Hematopoietic multipotent progenitor cell treated with erythropoietin and hydrocortisone succinate and interleukin-3 and kit ligand, for 15 days (in vitro differentiated cells): ENCODE measurements at places on chromosomes 6 and 20.

GRCh38 chr6:38262609-38263008 is 377.1 kb downstream of the BTBD9 start:
- DNase-seq: no peak

GRCh38 chr6:162728197-162728596 is 423 bp downstream of the PACRG start:
- no peak for DNase-seq

DNA sequence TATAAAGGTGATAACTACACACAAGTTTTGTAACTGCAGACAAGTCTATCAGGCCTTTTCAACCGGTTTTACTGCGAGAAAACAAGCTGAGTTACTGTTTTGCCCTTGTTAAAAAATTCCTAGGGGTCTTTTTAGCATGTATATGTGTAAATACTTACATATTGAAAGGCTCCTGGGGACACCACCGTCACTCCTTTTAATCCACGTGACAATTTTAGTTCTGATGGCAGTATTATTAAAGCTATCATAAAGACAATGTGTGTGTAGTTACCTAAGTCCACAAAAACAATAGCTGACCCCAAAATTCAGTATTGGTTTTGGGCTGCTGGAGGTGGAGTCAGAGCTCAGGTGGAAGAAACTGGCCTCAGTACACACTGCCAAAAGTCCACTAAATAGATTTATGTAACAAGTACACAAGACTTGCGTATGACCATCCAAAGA is 41.3 kb upstream of the HFE start:
- no peak for DNase-seq

- DNase-seq: no peak
These were observed 21.7 kb downstream of the SERPINB9 start for GRCh38 chr6:2881423-2881822.

DNA sequence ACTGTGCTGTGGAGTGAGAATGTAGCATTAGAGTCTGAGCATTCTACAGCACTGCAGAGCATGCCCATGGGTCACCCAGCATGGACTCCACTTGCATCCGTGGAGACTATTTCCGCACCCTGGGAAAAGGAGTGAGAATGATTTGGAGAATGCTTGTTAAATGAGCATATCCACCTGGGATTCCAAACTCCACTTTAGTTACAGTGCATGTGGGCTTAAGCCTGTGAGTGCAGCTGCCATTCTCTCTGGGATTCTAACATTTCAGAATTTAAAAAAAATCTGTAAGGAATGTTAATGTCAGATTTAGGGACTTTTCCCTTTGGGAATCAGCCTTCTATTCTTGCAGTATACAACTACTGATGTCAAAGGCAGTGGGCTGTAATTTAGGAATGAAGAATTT is 33.4 kb downstream of the KIF25 start:
- no peak for DNase-seq

DNA sequence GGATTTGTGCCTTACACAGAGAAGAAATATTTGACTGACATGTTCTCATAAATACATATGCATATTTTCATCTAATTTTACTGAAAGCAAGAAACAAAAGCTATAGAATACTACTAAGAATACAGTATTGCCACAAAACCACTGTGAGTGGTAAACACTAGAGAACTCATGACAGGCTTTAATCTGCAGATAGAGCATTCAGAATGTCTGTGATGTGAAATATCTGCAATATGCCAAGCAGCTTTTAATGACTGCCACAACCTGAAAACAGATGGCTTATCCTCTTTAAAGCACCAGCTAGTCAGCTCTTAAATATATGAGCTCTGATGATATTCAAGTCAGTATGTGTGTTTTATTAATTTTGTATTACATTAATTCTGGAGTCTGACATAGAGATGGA is 3.4 kb downstream of the NAPB start:
- DNase-seq: peak; percentile 36

GRCh38 chr6:29603456-29603855 is 18.5 kb downstream of the OR2H2 start:
- DNase-seq: no peak

DNA sequence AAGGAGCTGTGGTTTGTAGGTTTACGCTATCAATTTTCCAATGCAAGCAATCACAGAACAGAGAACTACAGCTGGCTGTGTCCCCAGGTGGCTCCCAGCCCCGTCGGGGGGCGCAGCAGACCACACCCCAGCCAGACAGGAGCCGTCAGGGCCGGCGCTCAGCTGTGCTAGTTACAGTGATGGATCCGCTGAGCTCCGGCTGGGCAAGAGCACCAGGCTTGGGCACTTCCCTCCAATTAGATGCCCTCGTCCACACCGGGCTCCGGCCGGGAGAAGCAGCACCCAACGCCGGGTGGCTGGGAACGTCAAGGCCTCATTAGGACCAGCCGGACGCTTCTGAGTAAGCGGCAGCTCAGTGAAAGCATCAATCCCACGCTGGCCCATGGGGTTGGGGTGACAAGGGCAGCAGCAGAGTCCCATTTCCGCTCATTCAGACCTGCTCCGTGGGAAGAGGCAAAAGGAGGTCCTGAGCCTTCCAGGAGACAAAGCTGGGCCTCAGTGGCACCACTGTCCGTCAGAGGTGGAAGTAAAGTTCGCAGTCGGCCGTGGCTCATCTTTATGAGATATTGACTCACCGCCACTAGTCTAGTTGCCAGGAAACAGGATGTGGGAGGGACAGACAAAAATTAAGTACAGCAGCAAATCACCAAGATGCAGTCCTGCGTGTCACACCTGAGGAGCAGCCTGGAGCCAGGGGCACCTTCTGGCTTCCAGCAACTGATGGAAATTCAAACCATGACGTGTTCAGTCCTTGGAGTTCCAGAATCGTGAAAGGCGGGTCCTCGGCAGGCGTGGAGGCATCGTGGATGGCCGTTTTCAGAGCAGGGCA is 164.1 kb downstream of the TAF4 start:
- no peak for DNase-seq

DNA sequence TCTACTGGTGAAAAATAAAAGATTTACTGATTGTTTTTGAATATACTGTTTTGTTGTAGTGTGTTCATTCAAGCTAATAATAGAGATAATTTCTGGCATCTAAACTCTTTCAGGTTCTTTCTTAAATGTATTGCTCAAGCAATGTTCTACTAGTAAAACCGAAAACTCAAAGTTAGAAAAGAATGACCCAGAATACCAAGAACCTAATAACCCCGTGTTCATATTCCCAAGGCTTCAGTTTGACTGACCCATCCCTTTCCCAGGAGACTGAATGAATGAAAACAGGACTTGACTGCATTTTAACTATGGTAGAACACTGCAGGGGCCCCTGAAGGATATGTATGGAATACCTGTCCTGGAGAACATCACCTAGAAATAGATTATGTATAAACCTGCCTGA is 375.3 kb downstream of the MAFB start:
- DNase-seq: no peak

DNA sequence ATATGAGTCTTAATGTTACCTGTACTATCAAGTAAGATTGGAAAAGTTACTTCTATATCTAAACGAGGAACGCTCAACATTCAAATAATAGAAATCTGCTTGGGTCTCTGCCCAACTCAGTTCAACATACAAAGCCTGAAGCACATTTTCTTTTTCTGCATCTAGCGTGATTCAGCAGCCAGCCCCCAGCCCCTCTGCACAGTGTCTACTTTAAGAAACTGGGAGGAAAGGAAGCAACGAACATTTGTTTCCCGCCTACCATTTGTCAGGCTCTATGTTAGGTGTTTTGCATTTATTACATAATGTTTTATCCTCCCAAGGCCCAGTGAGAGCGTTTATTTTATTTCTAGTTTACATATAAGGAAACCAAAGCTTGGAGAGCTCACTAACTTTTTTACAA is 17.3 kb downstream of the PHACTR1 start:
- no peak for DNase-seq

DNA sequence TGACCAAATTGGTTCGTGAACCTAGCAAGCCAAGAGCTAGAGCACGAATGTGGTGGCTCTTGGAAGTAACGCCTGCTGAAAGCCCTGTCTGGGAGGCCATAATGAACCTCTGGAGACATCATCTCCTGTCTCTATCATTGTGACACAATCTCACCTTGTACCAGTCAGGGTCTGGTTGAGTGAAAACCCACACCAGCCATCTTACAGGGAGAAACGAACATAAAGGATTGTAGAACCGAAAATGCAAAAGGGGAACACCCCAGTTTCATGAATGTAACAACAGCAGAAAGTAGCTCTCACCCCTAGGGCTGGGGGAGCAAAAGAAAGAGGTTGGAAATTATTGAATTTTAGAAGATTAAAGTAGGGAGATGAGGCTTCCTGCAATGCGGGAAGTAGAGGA is 50.9 kb upstream of the TAB2 start:
- no peak for DNase-seq

GRCh38 chr6:105836889-105837288 is 249.2 kb upstream of the PRDM1 start:
- DNase-seq: no peak

DNA sequence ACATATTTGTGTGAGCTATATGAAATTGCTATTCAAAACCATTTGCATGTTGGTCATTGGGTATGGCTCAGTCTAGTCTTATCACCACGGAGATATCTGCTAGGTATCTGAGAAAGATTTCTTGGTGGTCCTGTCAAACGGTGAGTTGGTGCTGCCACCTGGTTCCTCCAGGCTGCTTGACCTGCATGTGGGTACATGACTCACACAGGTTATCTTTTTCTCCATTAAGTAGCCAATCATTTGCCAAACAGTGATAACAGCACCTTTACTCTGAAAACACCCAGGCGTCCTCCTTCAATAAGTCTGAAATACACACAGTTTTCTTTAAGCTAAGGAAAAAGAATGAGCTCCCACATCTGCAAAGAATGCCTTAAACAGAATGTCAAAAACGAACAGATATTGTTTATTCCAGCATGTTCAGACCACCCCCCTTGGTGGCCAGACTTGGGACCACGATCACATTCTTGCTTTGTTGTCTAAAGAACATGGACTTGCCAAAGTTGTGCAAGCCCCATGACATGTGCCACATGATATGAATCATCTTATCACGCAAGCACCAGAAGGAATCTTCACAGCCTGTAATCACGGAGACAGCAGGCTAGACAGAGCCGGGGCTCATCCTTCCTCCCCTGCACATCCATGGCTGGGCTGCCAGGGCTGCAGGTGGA is 200.7 kb upstream of the THBS2 start:
- no peak for DNase-seq

- DNase-seq: no peak
These were observed 10.4 kb downstream of the PLCG1 start for GRCh38 chr20:41147767-41148191.

DNA sequence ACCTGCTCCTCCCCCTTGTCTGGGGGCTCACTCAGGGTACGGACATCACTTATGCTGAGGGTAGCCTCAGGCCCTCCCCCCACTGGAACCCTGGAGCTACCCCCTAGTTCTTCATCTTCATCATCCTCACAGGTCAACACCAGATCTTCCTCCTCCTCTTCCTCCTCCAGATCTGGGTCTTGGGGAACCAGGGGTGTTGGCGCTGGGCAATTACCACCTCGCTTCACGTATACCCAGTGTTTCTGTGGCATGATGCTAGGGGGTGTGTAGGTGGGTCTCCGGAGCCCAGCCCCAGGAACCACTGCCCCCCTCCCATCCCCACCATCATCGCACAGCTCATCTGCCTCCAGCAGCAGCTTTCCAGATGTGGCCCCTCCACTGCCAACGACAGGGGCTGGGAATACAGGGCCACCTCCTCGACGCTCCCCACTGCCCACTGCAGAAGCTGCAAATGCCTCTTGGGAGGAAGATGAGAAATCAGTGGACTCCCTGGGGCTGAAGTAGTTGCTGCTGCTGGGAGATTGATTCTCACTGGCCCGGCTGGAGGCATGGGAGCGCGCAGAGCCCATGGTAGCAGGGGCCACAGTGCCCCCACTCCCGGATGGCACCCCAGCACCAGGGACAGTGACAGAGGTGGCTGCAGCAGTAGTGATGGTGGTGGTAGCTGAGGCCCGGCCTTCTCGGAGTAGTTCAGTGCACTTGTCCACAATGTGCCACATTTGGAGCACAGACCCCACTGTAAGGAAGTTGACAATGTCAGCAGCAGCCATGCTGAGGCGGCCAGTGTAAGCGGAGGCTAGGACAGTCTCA is 1.5 kb downstream of the ZBTB22 start:
- DNase-seq: no peak

DNA sequence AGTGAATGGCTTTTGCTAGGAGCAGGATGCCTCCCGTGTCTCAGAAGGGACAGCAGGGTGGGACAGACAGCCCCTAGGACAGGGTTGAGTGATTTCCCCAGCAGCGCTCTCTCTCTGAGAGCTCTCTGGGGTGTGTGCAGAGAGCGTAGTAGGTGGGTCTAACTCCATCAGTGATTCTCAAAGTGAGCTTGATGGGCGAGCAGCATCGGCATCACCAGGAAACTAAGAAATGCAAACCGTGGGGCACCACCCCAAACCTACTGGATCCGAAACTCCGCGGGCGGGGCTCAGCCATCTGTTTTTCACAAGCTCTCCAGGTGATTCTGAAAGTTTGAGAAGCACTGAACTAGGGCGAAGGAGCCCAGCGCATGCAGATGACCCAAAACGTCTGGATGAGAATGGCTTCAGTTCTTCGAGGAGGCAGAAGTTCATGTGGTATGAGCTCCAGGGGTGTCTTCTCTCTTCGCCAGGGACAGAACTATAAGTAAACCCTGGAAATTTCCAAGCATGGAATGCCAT is 119.6 kb upstream of the RNF24 start:
- DNase-seq: no peak

GRCh38 chr6:154605178-154605881 is 94.8 kb upstream of the CNKSR3 start:
- no peak for DNase-seq

DNA sequence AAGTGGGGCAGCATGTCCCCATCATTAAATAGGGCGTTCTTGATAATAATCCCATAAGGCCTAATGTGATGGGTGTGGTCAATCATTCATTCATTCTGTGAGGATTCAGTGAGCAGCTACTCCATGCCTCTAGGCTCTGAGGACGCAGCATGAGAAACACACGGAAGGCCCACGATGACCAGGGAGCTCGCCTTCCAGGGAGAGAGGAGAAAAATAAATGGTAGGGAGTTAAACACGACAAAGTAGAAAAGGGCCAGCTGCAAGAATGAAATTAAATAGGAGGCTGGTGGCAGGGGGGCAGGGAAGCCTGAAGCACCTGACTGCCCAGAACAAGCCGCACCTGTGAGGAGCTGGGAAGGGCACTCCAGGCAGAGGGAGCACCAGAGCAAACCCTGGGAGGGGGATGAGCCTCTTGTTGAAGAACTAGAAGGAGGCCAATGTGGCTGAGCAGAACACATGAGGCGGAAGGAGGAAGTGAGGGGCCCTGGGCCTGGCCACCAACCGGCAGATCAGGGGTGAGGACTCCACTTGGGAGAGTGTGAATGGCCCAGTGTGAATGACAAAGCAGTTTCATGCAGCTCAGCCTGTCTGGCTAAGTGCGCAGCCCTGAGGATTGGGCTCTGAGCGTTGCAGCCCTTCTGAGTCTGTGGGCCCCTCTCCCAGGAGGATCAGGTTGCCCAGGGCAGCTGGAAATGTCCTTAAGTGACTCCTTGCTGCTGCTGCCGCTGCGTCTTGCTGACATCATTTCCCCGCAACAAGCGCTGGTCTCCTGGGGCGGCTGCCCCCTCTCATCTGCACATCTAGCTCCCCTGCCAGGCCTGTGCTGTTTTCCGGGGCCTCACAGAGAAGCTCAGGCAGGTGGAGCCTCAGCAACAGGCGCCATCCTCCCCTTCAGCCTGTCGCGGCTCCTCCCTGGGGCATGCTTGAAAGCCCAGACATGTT is 99.9 kb downstream of the CDH26 start:
- DNase-seq: no peak

GRCh38 chr6:116369540-116369939 is 1.2 kb upstream of the DSE start:
- no peak for DNase-seq

GRCh38 chr20:36802326-36803222 is 29.0 kb upstream of the DSN1 start:
- DNase-seq: no peak

GRCh38 chr20:58697867-58698703 is 5.5 kb downstream of the NPEPL1 start:
- DNase-seq: no peak
